ENCODE measurements at places on chromosomes 2 and 18.

DNA sequence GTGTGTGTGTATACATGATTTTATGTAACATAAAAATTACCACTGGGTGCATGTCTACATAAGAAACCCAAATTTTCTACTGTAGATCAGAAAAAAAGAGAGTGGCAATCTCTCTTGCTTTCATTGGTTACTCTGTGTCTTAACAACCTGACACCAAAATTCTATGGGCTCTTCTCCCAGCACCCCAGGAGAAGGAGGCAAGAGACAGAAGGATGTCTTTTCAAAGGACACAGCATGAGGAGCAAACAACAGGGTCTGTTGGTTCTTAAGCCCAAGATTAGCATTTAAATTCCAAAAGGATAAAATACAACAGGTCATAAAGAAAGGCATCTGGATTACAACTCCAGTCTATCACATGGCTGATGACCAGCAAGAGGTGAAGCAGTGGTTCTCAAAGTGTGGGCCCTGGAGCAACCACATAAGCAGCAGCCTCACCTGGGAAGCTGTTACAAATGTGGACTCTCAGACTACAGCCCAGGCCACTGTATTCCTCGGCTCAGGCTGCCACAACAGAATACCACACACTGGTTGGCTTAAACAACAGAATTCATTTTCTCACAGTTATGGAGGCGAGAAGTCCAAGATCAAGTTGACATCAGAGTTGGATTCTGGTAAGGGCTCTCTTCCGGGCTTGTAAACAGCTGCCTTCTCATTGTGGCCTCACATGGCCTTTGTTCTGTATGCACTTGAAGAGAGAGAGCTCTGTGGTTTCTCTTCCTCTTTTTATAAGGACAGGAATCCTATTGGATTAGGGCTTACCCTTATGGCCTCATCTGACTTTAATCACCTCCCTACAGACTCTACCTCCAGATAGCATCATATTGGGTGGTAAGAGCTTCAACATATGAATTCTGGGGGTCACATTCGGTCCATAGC, 79.8 kb upstream of the RNF152 start:
- no peak for DNase-seq

- DNase-seq, result no peak
Observed at GRCh38 chr2:11480406-11480805, 14.4 kb upstream of the E2F6 start.

GRCh38 chr18:79323471-79323870, 72.3 kb upstream of the NFATC1 start:
- DNase-seq, result no peak

- DNase-seq, result no peak
Observed at GRCh38 chr2:128260239-128261138, 58.2 kb downstream of the HS6ST1 start.

DNA sequence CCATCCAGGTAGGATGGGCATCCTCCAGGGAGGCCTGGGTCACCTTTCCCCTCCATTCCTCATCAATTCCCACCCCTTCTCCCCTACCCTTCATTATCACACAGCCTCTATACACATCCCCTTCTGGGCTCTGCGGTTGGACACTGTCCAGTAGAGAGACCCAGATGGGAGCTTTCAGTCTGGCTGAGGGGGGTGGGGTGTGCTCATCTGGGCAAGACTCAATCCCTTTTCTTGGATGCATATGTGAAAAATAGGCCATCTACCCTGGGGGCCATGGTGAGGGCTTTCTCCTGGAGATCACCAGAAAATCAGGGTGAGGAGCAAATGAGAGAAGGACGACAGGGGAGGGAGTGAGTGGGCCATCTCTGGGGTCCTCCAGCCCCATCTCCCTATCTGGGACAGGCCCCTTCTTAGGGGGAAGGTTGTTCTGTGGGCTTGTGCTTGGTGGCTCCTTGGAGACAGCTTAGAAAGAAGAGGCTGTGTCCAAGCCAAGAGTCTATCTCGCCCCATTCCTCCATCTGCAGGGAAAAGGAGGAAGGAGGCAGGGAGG, 160.1 kb downstream of the DYSF start:
- no peak for DNase-seq

DNA sequence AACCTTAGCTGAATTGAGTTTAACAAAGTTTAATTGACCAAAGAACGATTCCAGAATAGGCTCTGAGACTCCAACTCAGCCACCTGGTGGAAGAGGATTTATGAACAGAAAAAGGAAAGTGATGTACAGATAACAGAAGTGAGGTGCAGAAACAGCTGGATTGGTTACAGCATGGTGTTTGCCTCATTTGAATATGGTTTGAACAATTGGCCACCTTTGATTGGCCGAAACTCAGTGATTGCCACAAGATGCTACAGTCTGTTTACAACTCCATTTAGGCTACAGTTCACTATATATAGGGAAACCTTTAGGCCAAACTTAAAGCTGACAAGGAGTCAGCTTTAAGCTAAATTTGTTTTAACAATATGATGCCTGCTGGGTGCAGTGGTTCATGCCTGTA, 28.1 kb upstream of the SLC35G4 start:
- no peak for DNase-seq

- DNase-seq, result no peak
Observed at GRCh38 chr2:79437433-79438267, 75.2 kb upstream of the CTNNA2 start.

DNA sequence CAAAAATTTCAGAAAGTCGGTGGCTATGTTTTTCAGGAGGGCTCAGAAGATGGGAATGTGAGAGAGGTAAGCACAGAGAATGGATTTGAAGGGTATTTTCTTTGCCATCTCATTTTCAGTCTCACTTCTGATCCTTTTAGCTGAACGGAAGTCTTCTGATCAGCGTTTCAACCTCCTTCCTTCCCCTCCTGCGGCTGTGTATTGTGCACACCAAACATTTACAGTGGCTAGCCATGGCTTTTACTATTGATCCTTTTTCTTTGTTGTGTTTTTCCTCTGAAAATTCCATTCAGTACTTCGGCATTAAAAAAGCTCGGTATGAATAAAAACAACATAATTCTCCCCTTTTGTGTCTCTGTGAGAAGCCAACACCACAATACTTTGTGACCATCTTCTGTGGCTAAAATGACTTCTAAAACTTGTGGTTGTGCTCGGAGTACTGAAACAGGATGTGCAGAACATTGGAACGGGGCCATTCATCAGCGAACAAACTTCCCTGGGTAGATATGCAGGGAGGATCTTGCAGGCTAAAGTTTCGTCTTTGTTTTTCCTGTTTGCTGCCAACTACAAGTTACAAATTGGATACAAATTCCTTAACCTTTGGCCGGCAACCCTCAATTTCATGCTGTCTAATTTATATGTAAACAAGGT, 260.8 kb upstream of the FAM98A start:
- DNase-seq, result no peak

GRCh38 chr2:101479810-101480209, 4.9 kb upstream of the RFX8 start:
- DNase-seq, result no peak

GRCh38 chr18:12861637-12862036, 22.4 kb downstream of the PTPN2 start:
- no peak for DNase-seq

GRCh38 chr2:75342504-75343175, 143.3 kb upstream of the TACR1 start:
- no peak for DNase-seq

DNA sequence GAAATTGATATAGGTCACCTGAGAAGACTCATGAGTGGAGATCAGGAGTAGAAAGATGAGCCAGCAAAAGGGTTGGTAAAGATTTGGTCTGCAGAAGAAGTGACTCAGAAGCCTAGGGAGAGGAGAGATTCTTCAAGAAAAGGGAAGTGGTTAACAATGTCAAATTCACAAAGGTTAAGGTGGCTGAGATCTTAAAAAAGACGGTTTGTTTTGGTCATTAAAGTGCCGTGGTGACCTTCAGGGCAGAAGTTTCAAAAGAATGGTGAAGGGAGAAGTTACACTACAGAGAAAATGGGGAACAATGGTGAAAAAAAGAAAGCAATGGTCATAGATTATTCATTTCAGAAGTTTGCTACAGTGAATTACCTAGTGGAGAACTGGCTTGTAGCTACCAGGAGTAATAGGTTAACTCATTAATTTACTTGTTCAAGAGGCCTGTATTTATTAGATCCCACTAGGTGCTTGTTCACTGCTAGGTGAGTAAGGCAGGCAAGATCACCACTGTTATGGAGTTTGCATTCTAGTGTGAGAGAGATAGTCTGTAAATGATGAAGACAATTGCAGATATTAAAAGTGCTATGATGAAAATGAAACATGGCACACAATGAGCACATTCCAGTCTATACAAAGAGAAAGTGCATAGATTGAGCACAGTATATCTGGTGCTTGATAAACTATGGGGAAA, 43.0 kb downstream of the FBXO48 start:
- DNase-seq, result no peak

- DNase-seq, result no peak
Observed at GRCh38 chr2:109630441-109631430, 16.6 kb downstream of the SOWAHC start.

- DNase-seq, result no peak
Observed at GRCh38 chr18:49910986-49911385, 97.7 kb upstream of the ACAA2 start.

DNA sequence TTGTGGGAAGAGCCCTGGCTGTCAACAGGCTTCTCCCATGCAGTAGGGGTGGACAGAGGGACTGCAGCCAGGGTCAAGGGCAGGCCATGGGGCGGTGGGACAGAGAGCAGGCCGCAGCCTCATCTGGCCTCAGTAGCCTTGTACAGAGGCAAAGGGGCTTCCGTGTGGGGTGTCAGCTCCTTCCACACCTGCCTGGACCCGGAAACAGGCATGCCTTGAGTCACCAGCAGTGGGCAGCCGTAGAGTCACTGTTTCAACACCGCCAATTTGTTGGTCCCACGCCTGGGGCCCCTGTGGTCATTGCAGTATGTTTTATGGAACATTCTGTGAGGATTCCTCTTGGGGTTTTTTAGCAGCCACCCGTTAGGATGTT, 173.0 kb downstream of the SMAD7 start:
- DNase-seq, result no peak

DNA sequence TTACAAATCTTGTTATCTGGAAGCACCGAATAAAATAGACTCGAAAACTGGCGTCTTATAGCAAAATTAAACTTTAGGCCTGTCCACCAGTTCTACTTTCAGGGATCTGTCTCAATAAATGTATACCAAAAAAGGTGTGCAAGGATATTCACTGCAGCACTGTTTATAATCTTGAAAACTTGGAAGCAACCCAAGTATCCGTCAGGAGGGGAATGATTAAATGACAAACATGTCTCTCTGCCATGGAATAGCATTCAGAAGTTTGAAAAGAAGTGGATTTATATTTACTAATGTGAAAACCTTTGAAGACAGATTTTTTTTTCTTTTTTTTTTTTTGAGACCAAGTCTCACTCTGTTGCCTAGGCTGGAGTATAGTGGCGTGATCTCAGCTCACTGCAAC, 32.3 kb upstream of the SATB2 start:
- no peak for DNase-seq

- DNase-seq, result no peak
Observed at GRCh38 chr2:192123847-192124246, 70.9 kb downstream of the TMEFF2 start.

DNA sequence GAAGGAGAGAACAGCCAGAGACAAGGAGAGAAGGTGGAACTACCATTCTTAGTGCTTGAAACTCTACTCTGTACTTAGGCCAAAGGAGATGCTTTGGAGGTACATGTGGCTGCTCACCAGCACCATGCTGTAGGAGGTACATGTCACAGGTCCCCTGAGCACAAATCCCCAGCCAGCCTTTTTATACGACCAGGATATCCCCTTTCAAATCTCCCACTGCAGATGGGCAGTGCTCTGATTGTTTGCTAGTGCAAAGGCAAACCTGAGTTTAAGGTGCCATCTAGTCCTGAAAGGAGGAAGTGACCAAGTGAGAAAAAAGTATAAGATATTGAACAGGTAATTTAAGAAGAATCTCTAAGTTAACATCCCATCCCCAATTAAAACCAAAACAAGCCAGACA, 17.1 kb upstream of the TTC21B start:
- DNase-seq, result no peak

DNA sequence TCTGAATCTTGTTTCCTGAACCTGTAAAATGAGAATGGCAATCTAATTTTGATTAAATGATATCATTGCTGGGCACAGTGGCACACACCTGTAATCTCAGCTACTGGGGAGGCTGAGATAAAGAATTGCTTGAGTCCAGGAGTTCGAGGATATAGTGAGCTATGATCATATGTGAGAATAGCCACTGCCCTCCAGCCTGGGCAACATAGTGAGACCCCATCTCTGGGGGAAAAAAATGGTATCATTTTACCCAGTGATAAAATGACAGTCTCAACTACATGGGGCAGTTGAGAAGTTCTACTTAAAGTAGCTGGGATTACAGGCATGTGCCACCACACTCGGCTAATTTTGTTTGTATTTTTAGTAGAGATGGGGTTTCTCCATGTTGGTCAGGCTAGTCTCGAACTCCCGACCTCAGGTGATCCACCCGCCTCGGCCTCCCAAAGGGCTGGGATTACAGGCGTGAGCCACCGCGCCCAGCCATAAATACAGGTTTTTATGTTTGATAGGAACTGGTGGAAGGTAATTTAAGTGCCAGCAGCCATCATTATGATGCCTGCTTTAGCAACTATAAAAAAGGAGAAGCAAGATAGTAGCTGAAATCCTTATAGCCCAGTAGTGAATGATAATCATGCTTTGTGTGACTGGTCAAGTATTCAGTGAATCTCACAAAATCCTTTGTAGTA, 17.0 kb downstream of the BZW1 start:
- DNase-seq, result no peak

GRCh38 chr2:182550234-182550633, 123.4 kb upstream of the PDE1A start:
- DNase-seq, result no peak

GRCh38 chr2:174522553-174522952, 35.7 kb upstream of the GPR155 start:
- DNase-seq, result no peak

DNA sequence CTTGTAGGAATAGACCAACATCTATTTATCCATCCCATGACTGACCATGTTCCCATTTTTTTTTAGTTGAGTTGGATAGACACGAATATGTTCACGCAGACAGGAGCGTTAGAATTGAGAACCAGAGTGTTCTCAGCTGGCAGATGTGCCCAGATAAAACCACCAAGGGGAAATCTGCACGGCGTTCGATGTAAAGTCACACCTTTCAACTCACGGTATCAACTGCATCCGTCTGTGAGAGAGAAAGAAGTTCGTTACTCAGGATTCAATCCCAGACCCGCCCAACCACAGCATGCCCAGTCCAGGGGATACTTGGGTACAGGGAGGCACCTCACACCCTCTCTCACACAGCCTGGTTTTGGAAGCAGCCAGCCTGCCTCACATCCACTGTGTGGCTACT, 26.1 kb downstream of the MAL start:
- DNase-seq, result no peak

GRCh38 chr2:191508738-191509137, 169.2 kb upstream of the NABP1 start:
- DNase-seq, result no peak

- no peak for DNase-seq
Observed at GRCh38 chr18:46756025-46756558, 761 bp downstream of the ST8SIA5 start.

Data from stimulated activated CD4-positive, alpha-beta T cell treated with anti-CD3 and anti-CD28 coated beads, Interleukin-1b, Interleukin-23, amount 100 ng/mL, for 4 hours (primary cell).